Effector CD8-positive, alpha-beta T cell (primary cell): ENCODE measurements at places on chromosomes 13 and 19.
A peak's percentile ranks its signal among the peaks of the same experiment; 100 is the strongest.

DNA sequence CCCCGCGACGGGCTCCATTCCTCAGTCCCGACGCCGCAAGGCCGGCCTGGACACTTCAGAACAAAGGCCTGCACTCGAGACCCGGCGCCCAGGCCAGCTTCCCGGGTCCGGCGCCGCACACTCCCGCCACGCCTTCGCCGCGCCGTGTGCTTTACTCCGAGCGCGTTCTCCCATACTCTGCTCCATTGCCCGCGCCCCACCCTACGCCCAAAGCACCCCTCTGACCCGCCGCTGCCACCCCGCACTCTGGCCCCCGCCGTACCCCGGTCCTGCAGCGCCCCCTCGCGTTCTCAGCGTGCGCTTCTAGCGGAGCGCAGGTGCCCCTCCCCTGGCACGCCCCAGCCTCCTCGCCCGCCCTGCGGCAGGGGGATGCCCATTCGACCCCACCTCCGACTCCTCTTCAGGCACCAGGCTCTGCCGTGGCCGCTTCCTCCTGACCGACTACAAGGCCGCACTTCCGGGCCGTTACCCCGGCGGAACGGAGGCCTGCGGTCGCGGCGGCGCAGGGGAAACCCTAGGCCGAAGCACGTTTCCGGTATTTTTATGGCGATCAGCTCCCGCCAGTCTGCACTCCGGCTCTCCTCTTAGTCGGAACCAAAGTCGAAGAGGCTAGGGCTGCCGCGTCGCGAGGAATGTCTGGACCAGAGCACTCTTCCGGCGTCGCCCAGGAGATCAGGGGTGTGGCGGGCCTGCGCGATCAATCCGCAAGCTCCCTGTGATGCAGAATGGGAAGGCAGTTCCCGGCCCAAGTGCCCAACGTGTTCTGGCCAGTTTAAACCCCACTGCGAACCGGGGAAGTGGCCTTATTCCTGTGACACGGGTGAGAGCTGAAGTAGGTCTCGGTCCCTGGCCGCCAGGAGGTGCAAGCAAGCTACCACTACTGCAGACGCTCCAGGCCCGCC, at the start of gene ZBTB45:
ZBTB45 (minus strand) TSS at position 456 of the 902 bp plus-strand sequence. CDS start 2,137 bp downstream, outside the sequence.
- DNase-seq: peak; percentile 79

GRCh38 chr13:37486171-37486681, 112.3 kb downstream of the POSTN start:
- DNase-seq: no peak

DNA sequence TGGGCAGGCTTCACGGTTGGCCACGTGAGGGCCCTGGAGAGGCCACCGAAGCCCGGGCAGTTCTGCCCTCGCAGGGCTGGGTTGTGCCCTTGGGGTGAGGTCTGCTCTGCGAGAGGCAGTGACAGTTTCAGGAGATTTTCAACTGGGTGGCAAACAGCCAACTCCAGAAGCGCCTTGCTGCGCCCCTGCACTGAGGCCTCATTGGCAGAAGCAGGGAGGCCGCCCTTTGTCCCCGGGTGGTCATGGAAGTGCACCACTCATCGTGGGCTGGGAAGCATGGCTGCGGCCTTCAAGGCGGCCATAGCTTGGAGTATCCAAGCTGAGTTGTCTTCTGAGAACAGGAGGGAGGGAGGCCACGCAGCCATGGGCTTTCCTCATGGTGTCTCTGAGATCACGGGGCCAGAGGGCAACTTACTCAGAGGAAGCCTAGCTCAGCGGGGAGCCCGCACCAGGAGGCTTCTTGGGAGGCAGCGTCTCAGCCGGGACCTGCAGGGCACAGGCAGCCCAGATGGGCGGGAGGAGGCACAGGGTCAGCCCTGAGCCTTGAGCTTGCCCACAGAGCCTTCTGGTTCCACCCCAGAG, 14.8 kb downstream of the PLEKHJ1 start:
- DNase-seq: no peak

DNA sequence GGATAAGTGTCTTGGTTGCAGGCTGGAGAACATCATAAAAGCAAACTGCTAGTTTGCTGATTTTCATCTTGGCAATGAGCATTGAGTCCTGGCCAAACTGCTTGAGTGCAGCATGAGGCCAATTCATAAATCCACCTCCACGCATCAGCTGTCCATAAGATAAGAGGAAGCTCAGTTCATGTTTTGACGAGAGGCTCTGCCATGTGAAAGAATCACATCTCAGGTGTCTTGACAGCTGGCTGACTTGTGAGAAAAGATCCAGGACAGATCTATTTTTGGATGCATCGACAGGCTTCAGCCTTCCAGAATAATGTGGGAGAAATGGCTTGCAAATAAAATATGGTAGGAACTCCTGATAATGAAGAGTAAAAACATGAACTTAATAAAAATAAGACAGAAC, 5.4 kb upstream of the ZNF682 start:
- no peak for DNase-seq

DNA sequence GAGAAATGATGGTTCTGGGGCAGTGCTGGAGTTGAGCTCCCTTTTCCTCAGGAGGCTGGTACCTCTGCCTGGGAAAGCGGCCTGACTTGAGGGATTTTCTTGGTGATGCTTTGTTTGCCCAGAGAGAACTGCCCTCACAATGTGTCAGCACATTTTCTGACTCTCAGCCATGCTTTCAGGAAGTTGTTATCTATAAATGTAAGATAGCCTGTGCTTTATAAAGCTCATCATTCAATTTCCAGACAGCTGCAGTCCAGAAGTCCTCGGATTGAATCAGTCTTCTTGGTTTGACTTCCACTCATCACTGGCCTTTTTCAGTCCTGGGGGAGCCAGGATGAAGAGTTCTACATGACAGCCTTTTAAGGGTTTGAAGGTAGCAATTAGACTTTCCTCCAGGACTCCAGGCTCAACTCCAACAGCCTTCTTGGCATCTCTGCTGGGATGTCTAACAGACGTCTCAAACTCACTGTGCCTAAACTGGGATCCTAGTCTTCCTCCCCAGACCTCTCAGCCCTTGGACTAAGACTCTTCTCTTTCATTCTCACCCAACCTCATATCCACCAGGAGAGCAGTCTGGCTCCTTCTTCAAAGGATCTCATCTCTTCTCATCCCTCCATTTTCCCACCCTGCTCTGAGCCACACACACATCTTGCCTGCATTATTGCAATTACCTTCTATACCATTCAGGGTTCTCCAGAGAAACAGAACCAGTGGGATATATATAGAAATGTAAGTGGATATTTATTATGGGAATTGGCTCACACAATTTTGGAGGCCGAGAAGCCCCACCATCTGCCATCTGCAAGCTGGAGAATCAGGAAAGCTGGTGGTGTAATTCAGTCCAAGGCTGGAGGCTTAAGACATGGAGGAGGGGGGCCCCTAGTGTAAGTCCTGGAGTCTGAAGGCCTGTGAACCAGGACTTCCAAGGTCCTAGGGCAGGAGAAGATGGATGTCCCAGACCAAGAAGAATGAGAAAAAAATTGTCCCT, 13.1 kb downstream of the ERICH6B start:
- DNase-seq: no peak

DNA sequence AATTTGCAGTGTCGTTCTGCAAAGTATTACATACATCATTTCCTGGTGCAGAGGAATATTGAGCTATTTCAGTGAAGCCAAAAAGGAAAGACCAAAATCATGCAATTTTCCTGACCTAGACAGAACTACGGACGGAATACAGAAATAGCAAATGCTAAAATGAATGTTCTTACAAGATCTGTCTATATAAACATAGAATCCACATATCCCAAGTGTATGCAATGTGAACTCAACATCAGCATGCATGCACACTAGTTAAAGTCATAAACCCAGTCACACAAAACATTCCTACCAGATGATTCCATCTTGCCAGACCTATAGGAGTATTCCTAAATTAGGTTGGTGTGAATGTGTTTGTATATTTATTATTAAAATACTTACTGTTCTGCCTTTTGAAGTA, 383.7 kb upstream of the ZNF507 start:
- DNase-seq: no peak

DNA sequence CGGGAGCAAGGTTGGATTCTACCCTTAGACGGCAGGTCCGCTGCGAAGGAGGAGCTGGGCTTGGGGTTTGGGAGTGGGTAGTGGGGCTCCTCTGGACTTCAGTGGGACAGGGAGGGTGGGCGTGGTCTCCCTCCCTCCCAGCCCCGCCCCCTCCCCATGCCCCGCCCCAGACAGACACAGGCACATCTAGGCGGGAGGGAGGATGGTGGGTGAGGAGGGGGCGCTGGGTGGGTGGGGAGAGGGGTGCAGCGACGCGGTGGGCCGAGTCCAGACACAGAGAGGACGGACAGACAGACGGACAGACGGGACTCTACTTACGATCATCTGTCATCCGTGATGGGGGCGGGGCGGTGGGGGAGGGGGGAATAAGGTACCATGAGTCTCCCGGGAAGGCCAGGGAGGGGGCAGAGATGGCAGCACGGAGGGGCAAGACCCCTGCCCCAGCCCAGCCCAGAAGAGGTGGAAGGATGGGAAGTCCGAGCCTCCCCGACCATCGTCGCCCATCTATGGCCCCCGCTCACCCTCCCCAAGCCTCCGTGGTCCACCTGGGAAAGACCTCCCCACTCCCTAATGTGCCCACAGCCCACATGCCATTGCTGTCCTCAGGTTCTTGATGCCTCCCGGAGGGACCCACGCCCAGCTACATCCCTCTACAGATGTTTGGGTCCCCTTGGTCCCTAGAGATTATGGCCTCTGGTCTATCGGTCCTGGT, 64.8 kb downstream of the UNC13A start:
- no peak for DNase-seq

DNA sequence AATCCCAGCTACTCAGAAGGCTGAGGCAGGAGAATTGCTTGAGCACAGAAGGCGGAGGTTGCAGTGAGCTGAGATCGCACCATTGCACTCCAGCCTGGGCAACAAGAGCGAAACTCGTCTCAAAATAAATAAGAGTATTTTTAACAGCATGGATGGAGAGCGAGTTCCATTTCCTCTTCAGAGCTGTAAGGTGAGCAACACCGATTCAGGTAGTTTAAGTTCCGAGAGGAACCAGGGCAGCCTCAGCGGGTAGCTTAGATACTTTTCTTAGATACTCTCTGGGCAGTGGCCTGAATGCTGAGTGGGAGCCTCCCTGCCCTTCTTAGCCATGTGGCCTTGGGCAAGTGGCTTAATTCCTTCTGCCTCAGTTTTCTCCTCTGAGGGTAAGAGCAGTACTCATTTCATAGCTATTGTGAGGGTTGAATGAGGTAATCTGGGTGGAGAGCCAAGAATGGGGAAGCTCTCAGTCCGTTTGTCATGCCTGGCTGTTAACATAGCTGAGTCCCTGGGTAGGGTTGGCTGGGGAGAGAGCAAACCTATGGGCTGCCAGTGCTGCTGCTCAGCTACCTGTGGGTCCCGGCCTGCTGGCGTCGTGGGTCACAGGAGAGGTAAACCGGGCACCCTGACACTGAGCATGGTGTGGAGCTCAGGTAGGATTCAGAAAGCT, 4.1 kb downstream of the ATP11A start:
- DNase-seq: no peak

GRCh38 chr13:97030705-97031452, 36.6 kb upstream of the OXGR1 start:
- no peak for DNase-seq

GRCh38 chr19:45553464-45553863, 31.1 kb downstream of the OPA3 start:
- no peak for DNase-seq

DNA sequence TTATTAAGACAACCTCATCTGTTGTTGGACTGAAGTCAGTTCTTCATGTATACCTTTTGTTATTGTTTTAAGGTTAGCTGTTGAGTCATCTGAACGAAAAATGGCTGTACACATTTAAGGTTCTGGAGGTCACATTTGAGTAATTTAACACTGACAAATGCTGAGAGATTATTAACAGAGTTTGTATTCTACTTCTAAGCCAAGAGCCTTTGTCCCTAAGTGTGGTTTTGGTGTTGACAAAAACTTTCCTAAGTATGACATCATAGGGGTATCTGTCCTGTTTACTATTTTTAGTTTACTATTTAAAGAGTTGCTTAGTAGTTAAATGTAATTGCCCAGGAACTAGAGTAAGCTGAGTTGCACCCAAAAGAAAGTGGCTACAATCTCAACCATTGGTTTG, 71.9 kb downstream of the CDK8 start:
- DNase-seq: no peak

DNA sequence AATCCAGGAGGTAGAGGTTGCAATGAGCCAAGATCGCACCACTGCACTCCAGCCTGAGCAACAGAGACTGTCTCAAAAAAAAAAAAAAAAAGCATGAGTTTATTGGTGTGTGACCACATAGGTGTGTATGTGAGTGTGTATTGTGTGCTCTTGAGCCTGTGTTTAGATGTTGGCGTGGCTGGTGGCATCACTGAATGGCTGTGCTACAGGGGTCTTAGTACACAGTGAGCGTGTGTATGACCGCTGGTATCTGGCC, 2.5 kb downstream of the SLC1A5 start:
- DNase-seq: no peak

GRCh38 chr19:48514123-48514458, 2.5 kb upstream of the LMTK3 start:
- no peak for DNase-seq

GRCh38 chr13:97307882-97308624, 85.9 kb downstream of the MBNL2 start:
- no peak for DNase-seq

DNA sequence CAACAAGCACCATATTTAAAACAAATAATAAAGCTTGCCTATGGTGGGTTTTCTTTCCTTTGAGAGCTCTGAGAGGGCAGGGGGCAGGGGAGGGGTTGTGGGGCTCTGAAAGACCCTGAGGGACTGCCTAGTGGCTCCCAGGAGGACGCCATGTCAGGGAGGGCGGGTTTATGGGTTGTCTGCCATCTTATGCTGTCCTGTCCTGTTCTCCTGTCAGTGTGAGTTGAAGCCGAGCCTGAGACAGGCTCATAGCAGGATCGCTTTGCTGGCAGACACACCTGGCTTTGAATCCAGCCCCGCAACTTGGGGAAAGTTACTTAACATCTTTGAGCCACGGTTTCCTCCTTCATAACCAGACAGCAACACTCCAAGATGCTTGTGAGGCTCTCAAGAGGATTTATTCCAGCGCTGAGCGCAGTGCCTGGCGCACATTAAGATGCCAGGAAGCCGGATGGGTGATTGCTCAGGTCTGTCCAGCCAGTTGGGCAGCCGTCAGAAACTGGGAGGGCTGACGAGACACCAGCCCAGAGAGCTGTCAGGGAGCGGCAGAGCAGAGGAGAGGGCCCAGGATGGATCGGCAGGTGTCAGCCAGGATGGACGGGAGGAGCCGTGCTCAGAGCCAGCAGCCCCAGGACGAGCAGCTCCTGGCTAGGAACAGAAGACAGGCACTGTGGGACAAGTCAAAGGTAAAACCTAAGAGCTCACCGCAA, 36.8 kb upstream of the C1QTNF9 start:
- DNase-seq: no peak

DNA sequence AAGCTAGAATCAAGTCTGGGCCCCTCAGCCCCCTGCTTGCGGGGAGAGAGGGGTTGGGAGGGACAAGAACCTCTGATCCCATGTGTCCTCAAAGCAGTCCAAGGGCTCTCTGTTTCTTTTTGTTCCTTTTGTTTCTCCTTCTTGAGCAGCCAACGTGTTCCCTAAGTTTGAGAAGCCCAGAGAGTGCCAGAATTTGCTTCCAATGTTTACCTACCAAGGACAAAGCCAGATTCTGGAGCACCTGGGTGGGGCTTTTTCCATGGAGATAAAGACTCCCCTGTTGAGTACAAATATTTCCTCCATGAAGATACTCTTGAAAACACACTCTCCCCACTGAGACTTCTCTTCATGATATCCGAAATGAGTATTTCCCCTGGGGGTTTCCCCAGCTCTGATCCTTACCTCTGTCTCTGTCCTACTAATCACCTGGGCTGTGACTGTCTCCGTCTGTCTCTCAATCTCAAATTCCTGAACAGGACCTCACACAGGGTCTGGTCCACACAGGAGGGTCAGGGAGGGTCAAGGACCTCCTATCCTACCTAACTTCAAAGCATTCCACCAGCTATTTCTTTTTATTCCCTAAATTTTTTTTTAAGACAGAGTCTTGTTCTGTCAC, 27.4 kb downstream of the CD177 start:
- DNase-seq: no peak

- DNase-seq: no peak
Measured at GRCh38 chr13:50014386-50014785, 858 bp upstream of the KCNRG start.
